A673 (cell line): ENCODE measurements at places on chromosomes 12 and 14. TPM values are rescaled to one million over a fixed set of nuclear protein-coding genes. Genes with fewer than 3 reads are reported as not detected.

IL23A gene
- not detected in 2 replicates for total RNA-seq

DAO gene
- total RNA-seq: not detected in 2 replicates

GLT8D2 gene
- 0.61 TPM in 1 of 2 replicates, not detected in the other for total RNA-seq

RAD51AP1 gene
- total RNA-seq: 58.9 and 62.5 TPM in 2 replicates

KLHL33 gene
- total RNA-seq: 0.04 and 0.13 TPM in 2 replicates

EP400 gene
- 80.1 and 91.4 TPM in 2 replicates for total RNA-seq

EMP1 gene
- total RNA-seq: 39.9 and 66.5 TPM in 2 replicates

FAM90A1 gene
- total RNA-seq: not detected in 2 replicates

CLEC4E gene
- total RNA-seq: not detected in 2 replicates

ITGB7 gene
- 0.43 TPM in 1 of 2 replicates, not detected in the other for total RNA-seq

RAB15 gene
- total RNA-seq: 23.6 and 26.9 TPM in 2 replicates

FLRT2 gene
- 107 and 128 TPM in 2 replicates for total RNA-seq

ETFBKMT gene
- total RNA-seq: 1.9 and 2.6 TPM in 2 replicates

CGRRF1 gene
- 11.2 and 15.6 TPM in 2 replicates for total RNA-seq
